Astrocyte of the spinal cord (primary cell): ENCODE measurements at places on chromosomes 4 and X.

GRCh38 chr4:46554760-46555465 is 165.0 kb upstream of the GABRA2 start:
- DNase-seq, result no peak

DNA sequence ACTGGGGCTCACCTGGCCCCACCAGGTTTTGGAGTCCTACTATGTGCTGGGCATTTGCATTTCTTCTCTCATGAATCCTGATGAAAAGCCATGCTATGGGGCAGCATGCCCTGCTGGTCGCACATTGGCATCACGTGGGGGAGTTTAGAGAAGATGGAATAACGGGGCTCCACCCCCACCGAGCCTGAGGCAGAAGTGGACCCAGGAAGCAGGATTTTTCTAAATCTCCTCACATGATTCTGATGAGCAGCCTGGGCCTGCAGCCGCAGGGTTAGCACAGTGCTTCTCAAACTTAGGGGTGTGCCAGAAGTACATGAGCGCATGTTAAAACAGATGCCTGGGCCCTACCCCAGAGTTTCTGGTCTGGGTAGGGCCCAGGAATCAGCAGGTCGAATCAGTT is 4.6 kb upstream of the SORCS2 start:
- DNase-seq, result no peak

DNA sequence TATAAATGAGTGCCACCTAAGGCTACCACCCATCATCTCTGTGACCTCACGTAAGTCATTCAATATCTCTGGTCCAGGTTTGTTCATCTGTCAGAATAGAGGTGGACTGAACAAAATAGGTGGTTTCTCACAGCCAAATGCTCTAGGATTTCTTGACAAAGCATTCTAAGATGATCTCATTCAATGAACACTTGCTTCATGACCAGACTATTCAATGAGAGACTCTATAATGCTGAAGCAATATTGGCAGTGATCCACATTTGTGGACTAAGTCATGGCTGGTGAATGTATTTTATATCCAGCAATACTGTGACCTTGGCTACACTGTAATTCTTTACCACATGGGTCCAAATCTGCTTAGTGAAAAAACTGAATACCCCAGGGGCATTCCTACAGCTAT is 37.9 kb downstream of the LDB2 start:
- DNase-seq, result peak; percentile 94

DNA sequence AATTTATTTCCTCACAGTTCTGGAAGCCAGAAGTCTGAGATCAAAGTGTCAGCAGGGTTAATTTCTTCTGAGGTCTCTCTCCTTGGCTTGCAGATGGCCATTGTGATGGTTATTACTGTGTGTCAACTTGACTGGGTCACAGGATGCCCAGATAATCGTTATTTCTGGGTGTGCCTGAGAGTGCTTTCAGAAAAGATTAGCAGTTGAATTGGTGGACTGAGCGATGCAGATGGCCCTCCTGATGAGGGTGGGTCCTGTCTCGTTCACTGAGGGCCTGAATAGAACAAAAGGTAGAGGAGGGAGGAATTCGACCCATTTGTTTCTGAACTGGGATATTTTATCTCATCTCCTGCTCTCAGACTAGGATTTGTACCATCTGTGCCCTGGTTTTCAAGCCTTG is 15.7 kb downstream of the SMIM43 start:
- DNase-seq, result no peak

DNA sequence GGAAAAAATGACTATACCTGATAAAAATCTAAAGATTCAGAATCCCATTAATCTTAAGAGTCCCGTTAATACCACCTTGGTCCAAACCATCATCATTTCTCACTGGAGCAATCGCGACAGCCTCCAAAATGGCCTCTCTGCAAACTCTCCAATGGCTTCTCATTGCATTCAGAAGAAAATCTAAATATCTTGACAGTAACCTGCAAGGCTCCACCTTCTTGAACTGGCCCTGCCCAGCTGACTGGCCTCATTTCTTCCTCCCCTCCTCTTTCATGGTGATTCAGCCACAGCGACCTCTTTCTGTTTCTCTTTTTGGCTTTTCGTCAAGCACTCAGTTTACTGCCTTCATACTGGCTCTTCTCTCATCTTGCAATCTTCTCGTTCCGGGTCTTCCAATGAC is 56.2 kb upstream of the GPRIN3 start:
- DNase-seq, result no peak

DNA sequence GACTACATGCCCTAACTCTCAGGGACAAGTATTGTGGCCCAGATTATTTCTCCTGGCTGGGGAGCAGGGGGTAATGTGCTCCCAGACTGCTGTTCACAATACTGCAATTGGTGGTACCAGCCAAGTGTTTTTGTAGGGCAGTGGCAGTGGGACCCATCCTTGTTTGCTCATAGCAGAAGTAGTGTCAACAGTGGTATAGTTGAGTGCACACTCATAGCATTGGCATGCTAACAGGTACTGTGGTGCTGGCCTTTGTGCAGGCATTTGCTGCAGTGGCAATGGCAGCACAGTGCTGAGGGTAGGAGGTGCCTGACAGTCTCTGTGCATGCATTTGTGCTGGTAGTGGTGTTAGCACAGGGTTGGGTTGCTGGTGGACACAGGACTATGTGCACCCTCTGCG is 995.0 kb downstream of the SH3BGRL start:
- no peak for DNase-seq

- peak; percentile 3 for DNase-seq
Measured at GRCh38 chrX:43590150-43590549, 65.9 kb upstream of the MAOA start.

GRCh38 chr4:145260091-145260490 is 79.7 kb upstream of the OTUD4 start:
- DNase-seq, result no peak

GRCh38 chrX:13750204-13750603 is 15.7 kb downstream of the OFD1 start:
- peak; percentile 51 for DNase-seq

- peak; percentile 94 for DNase-seq
Measured at GRCh38 chrX:45806410-45807121, 605.9 kb upstream of the DIPK2B start.

GRCh38 chrX:111355523-111356115 is 56.4 kb downstream of the DCX start:
- DNase-seq, result no peak

- DNase-seq, result no peak
Measured at GRCh38 chr4:112673686-112674085, 36.7 kb downstream of the LARP7 start.

DNA sequence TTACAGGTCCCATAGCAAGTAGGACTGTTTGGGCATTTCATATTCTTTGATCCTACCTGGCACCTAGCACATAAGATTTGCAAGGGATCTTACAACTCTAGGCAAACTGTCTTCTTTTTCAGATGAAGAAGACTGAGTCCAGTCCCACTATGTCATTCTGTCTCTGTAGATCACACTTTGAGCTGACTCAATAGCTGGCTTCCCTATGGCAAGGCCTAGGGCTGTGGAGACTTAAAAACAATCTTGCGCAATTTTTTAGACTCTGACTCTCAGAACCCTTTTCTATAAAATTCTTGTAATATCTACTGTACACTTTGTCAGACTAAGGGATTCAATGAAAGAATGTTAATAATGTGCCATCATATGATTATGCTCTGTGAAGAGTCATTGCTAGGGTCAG is 26.7 kb downstream of the OTC start:
- no peak for DNase-seq

GRCh38 chr4:176883108-176883550 is 90.4 kb upstream of the VEGFC start:
- no peak for DNase-seq

GRCh38 chr4:20464381-20464780 is 212.7 kb downstream of the SLIT2 start:
- peak; percentile 58 for DNase-seq

DNA sequence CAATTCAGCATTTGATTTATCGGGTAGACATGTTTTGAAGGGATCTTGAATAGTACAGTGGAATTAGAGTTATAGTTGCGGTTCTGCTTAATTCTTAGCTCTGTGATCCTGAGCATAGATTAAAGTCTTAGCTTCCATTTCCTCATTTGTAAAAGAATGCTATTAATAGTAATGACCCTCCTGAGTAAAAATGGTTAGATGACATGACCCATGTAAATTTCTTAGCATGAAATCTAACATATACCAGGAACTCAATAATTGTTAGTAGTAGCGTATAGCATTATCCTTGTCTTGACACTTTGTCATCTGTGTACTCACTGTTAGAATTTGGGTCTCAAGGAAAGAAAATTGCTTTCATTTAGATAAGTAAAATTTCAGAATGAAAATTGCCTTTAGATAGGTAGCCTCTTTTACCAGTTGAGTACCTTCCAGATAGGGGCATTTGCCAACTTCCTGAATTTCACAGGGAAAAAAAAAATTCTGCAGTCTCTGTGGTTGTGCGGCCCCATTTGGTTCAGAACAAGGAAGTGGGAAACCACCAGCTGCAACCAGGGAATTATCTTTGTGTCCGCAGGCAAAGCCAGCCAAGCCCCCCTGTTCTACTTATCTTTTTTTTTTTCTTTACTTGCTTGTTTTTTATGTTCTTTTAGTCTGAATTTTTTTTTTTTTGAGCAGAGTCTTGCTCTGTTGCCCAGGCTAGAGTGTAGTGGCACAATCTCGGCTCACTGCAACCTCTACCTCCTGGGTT is 86.9 kb downstream of the TMEM164 start:
- peak; percentile 44 for DNase-seq

- no peak for DNase-seq
Measured at GRCh38 chrX:153885968-153886903, at the start of gene L1CAM. TSS of gene L1CAM (minus strand) at chrX:153886173. CDS start at chrX:153875836, 10,337 bp downstream.

GRCh38 chr4:169618286-169618685 is 2.1 kb upstream of the CLCN3 start:
- peak; percentile 38 for DNase-seq

DNA sequence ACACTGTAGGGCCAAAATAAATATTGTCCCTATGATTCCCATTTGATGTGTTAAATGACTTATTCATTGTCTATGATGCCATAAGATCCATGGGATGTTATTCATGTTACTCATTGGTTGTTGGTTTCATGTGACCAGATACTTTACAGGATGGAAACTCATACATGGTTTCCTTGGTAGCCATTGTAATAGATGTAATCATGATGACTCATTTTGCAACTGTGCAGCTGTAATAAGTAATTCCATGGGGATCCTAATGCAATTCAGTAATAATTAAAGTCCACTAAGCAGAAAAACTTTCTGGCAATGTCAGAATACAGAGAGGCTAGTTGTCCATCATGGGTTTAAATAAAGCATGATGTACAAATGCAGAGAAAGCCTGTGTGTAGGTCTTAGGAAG is 389.7 kb upstream of the NR3C2 start:
- DNase-seq, result peak; percentile 89

GRCh38 chr4:107148904-107149303 is 112.8 kb upstream of the DKK2 start:
- DNase-seq, result peak; percentile 61

- no peak for DNase-seq
Measured at GRCh38 chr4:36330796-36331195, 49.4 kb downstream of the DTHD1 start.

DNA sequence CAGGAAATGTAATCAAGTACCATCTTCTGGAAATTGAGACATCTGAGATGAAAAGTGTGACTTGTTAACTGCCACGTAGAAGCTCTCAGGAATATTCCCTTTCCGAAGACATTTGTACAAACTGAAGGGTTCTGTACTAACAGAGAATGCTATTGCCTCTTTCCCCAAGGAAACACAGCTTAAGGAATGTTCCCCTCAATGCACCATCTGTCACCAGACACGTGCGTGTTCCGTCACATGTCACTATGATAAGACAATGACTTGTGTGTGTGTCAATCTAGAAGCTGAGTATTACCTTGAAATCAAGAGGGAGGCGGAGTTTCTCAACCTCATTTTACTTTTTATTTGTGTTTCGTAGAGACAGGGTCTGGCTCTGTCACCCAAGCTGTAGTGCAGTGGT is 58.1 kb downstream of the DHRSX start:
- DNase-seq, result no peak

- no peak for DNase-seq
Measured at GRCh38 chrX:151726751-151727150, 7.8 kb upstream of the CNGA2 start.

DNA sequence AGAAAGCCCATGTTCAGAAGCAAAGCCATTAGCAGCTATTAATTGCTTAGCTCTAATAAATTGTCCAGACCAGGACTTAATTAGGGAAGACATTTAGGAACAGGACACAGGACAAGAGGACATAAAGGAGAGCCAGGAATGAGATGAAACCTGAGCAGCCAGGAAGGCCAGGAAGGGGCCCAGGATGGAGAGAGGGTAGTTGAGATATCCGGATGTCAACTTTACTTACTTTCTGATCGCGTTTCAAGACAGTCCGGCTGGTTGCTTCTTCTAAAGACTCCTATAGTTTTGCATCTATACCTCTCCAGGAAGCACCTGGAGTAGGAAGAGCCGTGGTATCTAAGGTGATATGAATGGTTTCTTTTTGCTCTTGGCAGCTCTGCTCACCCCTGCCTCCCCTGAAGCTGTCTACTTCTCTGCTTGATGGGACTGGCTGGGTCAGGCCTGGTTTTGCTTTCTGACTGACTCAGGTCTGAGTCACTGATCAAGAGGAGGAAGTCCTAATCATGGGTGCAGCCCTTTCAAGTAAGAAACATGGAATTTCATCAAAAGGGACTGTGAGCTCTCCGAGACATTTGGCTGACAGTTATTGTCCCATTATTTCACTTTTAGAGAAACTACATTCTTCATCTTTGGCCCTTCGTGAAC is 733.3 kb downstream of the RPA4 start:
- DNase-seq, result peak; percentile 62

- no peak for DNase-seq
Measured at GRCh38 chr4:42252315-42252714, 99.9 kb upstream of the BEND4 start.

- DNase-seq, result no peak
Measured at GRCh38 chrX:489820-490219, 103.1 kb upstream of the PPP2R3B start.

- no peak for DNase-seq
Measured at GRCh38 chr4:162115333-162115732, 48.5 kb downstream of the FSTL5 start.

DNA sequence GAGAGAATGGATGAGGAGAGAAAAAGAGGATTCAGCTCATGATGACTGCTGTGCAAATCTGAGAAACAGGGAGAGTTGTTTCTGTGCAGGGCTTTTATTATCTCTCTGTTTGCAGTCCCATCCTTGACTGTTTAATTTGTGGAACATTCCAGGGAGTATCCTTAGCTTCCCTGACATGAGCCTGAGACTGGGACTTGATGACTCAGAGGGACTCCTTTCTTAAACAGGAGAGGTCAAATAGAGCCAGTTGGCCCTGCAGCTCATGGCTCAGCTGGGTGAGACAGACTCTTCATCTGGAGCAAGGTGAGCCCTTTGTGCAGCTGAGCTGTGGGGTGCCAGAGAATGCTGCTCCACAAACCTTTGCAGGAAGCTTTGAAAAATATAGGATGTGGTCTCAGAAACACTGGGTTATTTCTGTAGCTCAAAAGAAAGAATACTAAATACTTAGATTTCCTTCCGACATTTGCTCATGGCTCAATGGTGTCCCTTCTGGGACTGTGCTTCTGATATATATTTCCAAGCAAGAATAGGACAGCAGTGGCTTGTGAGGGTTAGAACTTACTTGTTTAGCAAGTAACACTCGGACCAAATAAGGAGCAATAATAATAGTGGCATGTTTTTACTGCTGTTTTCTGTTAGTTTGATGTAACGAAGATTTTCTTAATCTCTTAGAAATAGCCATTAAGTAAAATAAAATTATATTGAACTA is 14.5 kb downstream of the ARHGAP24 start:
- DNase-seq, result peak; percentile 46
